Hematopoietic multipotent progenitor cell treated with erythropoietin and hydrocortisone succinate and interleukin-3 and kit ligand, for 15 days (in vitro differentiated cells): ENCODE measurements at places on chromosomes 11 and 22.

DNA sequence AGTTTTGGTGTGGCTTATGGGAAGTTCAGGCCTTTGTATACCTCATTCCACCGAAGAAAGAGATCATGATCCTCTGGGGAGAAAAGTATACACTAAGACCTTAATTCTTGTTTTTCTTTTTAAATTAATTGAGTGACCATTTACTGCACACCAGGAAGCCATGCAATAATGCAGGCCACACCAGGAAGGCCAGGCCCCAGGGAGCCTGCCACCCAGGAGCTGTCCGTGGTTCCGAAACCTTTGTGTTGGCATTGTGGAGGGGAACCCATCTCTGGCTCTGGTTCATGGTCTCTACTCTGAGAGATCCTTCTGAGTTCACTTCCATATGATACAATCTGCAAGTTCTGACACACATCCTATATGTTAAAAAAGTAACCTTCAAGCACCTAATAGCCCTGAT lies 291.8 kb downstream of the MIAT start:
- no peak for DNase-seq

- DNase-seq, result no peak
These were observed 868.5 kb downstream of the TBC1D22A start for GRCh38 chr22:47630741-47631534.

DNA sequence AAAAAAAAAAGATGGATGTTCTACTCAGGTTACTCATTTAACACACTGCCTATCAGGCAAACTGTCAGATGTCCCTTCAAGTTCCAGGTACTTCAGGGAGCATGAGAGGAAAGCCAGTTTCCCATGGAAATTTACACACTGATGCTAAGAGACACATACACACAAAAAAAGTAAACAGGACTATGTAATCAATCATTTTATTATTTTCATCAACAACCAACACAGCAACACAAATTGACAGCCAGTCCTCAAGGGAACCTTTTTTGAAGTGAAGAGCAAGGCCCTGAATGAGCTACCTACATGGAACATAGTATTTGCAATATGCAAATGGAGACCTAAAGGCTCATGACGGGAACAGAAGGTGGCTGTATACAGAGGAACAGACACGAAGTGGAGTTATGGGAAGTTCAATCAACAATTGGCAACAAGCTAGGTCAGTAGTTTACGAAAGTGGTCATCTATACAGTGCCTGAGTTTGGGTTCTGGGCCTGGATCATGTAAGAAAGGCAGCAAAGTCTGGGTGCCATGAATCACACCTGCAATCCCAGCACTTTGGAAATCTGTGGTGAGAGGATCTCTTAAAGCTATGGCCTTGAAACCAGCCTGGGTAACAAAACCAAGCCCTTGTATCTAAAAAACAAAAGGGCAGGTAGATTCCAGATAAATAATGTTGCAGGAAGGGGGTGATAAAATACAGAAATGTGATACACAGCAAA lies 12.6 kb upstream of the WDR74 start:
- DNase-seq, result no peak

DNA sequence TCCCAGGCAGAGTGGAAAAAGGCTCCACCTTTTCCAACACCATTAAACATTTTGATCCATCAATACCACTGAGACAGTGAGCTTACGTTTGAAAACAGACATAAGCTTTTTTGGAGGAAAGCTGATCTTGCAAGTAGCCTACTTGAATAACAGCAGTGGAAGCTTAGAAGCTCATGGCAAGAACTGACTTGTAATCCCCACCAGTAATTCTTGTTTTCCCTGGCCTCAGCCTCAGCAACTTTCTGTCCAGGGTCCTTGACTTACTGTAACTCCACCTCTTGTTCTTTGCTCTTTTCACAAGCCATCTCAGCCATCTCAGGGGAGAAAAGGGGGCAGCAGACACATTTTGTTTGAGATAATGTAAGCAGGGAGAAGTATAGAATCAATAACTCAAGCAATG lies 12.3 kb upstream of the MPZL2 start:
- no peak for DNase-seq

- no peak for DNase-seq
These were observed 206.3 kb downstream of the CWF19L2 start for GRCh38 chr11:107251298-107251697.

GRCh38 chr11:82080160-82080559 lies 653.5 kb downstream of the FAM181B start:
- DNase-seq, result no peak

- no peak for DNase-seq
These were observed 59.8 kb downstream of the APOL5 start for GRCh38 chr22:35777335-35777975.

DNA sequence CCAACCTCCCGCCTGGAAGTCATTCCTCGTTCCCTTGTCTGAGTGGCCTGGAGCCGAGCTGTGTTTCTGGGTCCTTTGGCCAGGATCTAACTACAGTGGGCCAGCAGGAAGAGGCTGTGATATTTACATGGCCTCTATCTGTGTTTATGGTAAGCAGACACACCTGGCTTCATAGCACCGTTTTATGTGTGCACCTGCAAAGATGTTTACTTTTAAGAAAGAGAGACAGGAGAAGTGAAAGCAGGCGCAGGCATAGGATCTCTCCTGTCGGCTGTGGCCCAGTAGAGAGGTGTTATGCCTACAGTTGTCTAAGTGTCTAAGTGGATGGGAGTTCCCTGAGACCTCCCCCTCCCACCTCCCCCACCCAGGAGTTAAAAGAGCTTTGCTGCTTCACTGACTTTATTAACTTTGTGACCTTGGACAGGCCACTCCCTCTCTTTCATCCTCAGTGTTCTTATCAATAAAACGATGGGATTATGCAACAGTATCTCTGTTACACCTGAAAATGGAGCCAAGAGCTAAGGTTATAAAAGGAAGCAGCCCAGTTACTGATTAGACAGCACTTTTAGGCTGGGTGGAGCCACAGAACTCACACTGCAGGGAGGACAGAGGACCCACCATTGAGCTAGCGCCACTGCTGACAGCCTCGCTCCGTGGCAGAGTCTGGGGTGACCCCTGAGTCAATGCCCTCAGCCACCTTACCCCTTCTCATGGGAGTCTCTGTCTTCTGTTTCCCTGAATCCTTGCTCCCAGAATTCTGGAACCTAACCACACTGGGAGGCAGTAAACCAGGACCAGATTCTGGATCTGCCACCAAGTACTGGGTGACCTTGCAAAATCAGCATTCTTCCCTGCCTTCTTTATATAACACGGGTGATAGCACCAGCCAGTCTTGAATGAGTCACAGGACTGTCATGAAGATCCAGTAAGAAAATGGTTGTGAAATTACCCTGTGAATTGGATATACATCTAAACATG lies 22.0 kb downstream of the ST14 start:
- no peak for DNase-seq

- DNase-seq, result peak; percentile 68
These were observed 17.3 kb upstream of the SLC29A2 start for GRCh38 chr11:66388780-66389386.

DNA sequence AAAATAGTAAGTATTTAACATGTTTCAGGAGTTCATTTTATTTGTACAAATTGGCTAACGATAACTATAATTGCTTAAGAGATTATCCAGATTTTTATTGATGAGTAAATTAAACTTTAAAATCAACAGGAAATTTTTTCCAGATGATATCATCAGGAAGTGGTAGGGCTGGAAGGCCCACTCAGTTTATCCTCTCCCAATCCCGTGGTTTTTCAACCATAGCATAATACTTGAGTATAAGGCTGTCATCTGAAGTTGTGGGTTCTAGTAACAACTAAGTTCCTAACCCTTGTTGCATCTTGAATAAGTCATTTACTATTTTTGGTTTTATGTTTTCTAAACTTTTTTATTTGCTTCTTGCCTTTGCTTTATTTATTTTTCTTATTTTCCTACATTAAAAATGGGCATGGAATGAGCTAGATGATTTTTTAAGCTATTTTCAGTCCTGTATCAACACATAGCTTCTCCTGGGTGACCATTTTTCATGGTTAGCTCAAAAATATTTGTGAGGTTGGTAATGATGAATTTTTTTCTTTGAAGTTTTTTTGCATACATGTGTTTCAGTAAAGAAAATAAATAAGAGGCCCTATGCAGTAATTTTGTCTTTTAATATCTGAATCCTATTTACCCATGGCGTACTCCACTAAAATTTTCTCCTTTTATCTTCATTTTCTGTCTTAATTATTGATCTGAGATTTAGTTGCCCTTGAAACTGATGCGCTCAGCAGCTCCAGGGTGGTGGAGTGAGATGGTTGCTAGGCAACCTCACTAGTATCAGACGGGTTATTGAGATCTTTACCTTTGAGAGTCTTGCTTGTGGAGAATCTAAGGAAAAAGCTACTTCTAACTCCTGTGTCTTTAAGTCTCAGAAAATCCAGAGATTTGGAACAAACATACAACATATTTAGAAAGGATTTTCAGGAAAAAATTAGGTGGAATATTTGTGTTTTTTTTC lies 452.0 kb upstream of the CCDC179 start:
- DNase-seq, result no peak

DNA sequence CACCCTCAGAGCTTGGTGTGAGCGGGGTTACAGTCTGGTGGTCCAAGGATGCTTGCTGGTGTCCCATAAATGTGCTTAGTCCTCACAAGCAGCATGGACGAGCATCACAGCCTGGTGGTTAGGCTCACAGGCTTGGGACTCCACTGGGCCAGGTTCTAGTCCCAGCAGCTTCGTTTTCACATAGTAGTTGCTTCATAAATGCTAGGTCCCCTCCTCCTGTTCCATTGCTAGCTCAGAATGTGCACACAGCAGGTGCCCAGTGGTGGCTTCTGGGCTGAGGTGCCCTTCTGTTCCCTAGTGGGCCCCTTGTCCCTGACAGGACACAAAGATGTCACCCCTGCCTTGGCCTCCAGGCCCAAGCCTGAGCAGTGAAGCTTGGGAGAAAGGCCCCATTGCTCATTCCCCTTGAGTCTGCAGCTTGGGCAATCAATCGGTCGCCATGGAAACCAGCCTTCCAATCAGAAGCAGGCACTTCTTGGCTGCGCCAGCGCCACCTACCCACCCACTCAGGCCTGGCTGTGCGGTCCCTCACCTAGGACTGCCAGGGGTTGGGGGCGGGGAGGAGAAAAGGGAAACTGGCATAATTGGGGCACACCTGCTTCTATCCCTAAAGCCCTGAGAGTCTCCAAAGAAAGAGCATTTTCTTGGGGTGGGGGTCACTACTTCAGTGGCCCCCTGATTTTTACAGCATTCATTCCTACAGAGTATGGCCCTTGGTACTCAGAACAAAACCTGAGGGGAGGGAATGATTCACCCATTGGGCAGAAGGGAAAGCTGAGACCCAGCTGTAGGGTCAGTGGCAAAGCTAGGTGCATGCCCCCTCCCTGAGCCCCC lies 48.1 kb downstream of the CYTH4 start:
- no peak for DNase-seq

DNA sequence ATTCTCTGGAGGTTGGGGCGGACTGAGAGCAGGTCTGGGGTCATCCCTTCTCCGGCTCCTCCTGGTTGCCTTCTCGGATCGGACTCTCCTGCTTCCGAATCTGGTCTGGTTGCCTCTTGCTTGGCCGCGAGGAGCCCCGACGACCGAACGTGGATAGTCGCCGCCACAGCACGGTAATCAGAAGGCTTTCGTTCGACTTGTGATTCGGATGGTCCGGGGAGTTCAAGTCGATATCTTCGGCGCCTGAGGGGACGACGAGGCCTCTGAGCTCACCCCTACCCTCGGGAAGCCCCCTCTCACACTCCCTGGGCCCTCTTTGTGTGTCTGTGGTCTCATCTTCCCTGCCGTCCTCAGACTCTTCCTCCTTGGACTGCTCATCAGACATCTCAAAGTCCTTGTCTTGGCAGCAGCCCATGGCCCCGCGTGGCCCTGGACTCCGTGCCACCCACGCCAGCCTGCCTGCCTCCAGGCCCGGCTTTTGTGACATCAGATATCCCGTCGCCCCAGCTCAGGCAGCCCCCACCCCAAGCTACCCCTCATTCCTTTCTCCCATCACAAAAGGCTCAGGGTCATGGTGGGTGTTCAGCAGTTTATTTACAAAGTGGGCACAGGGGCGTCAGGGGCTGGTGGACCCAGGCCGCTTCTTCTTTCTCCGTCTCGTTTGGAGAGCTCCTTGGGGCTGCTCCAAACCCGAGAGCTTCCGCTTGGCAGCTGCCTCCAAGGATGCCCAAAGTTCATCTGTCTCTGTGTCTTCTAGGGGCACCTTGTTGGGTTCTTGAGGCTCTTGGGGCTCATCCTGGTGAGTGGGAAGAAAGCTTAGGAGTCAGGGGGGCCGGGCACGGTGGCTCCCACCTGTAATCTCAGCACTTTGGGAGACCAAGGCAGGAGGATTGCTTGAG lies at the start of gene TEX54:
Gene TEX54 (minus strand): TSS at position 506 of the 899 bp plus-strand sequence.
- no peak for DNase-seq

- no peak for DNase-seq
These were observed 69.4 kb downstream of the MCHR1 start for GRCh38 chr22:40748388-40749355.
